ENCODE measurements at places on chromosomes 6 and 20.
A peak's percentile ranks its signal among the peaks of the same experiment; 100 is the strongest.

GRCh38 chr6:156639009-156639721, 138.0 kb upstream of the ARID1B start:
- DNase-seq, result peak; percentile 43

DNA sequence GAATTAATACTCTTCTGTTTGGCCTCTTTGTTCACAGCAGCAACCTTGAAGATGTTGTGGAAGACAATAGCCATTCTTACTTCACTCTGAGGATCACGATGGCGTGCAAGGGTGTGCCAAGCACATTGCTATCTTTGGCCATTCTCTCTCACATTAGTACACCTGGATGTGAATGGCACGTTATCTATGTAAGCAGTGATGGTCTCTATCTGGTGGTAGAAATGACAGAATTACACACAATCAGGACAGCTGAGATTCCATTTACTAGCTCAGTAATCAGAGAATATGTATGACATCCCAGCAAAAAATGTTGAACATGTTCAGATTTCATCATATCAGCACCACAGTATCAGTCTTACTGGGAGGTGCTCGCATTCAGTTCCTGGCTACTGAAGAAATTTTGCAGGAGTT, 116.2 kb downstream of the LCA5 start:
- peak; percentile 93 for DNase-seq

DNA sequence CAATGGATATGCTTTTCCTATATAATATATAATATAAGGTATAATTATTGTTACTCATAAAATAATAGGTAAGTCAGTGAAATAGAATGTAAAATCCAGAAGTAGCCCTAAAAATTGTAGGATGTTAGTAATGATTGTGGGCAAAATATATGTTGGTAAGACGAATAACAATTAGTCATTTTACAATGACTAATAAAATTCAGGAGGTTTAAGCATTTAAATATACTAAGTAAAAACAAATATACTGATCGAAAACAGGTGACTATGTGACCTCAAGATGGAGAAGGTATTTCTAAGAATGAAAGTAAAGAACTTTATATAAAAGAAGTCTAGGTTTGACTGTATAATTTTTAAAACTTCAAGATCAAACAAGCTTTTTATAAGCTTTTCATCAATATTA, 28.9 kb downstream of the FUCA2 start:
- no peak for DNase-seq

DNA sequence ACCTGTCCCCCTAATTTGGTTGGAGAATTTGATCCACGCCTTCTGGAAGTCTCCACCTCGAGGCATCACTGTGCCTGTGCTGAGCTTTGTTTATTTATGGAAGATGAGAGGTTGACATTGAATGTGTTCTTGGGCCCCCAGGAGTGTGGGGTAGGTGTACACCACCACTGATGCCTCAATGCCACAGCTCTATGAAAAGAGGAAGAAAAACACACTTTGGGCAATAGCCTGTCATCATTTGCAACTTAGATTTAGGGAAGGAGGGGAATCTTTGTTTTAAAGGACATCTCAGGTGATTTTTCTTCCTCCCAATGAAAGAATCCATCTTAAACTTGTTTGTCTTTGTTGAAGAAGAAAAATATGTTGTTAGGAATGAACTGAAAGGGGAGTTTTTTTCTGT, 42.6 kb downstream of the TBC1D7 start:
- DNase-seq, result no peak

DNA sequence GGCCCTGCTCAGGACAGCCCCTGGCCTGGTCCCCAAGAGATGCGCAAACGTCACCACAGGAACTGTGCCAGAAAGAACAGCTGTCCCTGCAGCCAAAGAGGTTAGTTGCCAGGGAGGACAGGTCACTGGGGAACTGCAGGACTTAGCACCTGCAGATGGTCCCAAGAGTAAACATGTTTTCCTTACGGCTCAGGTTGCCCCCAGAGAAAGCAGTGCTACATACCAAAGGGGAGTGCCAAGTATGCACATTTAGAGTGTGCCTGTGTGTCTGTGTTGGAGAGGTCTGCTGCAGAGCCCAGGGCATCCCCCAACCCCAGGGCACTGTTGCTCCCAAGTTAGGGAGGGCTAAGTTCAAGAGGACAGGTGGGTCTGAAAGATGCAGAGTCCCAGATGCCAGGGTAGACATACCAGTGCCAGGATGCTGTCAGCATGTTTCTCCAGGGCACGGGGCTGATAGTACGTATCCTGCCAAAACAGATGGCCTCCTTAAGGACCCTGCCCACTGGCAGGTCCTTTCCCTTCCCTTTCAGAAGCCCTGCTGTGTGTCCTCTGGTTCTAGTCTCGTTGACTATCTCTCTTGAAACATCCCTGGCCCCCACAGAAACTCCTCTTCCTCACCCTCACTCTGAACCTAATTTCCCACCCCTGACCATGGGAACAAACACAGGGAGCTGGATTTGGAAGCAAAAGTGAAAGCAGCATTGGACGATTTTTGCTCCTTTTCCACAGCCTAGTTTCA, 1.3 kb downstream of the ABHD16A start:
- peak; percentile 49 for DNase-seq

DNA sequence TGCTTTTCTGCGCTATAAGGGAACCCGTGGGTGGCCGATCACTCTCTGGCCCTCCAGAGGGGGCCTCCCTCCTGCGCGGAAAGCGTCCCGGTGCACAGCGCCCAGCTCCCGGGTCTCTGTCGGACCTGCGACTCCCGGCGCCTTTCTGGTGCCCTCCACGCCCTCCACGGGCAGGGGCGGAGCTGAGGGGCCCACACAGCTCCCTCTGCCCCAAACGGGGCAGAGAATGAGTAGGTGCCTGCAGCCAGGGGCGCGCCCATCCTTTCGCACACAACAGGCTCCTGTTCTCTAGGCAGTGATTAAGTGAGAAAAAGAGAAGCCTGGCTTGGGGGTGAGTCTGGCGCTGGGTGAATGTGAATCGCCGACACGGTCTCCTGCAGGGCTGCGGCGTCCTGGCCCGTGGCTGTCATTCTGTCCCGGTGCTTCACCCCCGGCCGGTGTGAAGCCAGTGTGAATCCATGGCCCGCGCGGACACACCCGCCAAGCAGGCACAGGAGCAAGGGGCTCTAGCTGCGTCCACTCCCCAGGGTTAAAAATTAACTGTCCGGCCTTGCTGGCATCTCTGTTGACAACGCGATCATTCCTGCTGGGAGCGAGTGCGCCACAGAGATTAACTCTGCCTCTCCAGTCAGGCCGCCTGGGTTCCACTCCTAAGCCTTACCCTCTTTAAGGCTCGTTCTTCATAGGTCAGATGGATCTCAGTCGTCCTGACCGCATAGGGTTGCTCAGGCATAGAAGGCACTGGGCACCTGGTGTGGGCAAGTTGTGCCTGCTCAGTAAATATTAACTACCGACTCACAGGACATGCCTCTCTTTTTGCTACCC, 88.8 kb downstream of the PCSK2 start:
- DNase-seq, result no peak

GRCh38 chr6:165091121-165091785, 218.2 kb downstream of the C6orf118 start:
- DNase-seq, result no peak

DNA sequence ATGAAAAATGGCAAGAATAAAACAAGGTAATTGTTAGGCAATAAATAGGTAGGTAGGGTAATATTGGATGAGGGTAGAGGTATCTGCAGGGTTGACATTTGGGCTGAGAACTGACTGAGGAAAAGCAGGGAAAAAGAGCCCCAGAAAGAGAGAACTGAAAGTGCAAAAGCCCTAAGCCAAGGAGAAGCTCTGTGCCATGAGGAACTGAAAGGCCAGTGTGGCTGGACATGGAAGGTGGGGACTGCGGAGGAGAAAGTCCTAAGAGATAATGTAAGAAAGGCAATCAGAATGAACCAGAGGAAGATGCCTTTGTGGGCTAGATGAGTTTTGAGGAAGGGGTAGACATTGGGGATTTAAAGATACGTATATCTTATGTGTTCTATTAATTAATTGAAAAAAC, 9.9 kb upstream of the HIVEP2 start:
- no peak for DNase-seq

- no peak for DNase-seq
Observed at GRCh38 chr6:147774856-147775255, 266.4 kb downstream of the SAMD5 start.

GRCh38 chr20:19615629-19616028, 142.4 kb upstream of the RIN2 start:
- no peak for DNase-seq

DNA sequence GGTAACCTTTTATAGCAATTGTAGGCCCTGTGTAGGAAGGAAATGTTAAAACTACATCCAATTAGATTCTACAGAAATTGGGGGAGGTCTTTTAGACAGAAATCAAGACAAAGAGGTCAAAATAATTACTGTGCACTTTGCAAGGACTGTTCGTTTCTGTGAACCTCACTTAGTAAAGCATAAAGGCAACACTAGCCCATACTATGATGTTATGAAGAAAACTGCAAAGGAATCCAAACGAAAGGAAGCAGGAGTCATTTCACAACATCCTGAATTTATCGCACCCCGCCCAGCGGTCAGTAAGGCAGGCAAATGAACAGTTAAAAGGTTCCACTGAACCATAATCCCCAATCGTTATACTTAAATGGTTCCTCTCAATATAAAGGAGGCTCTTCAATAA, 429.5 kb upstream of the ARID1B start:
- DNase-seq, result no peak
